ENCODE measurements at places on chromosomes 1 and 21.

- no peak for DNase-seq
These were observed 5.7 kb upstream of the SLC1A7 start for GRCh38 chr1:53148123-53148522.

DNA sequence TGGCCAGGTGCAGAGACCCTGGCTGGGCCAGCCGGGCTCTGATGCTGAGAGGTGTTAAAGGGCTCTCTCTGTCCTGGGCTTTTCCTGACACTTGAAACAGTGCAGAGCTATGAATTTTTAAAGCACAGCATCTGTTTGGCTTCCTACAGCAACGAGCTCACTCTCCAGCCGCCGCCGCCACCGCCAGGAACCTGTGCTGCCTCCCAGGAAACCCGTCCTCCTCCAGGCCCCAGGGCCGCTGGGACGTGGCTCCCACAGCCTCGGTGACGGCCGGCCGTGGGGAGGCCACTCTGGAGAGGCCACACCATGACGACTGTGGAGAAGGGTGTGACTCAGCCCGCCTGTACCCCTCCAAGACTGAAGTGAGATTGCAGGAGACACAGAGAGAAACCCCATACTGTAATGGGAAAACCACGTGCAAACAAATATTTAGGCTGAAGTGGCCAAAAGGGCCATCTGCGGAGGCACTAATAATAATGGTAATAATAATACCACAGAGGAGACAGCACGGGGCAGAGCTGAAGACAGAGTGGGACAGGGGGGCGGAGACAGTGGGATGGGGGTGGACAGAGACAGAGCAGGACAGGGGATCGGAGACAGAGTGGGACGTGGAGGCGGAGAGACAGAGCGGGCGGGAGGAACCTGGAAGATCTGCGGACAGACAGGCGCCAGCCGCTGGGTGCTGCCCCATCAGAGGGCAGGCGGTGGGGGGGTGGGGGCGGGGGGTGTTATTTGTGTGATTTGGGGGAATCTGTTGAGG lies 139.2 kb downstream of the CASZ1 start:
- DNase-seq = no peak

DNA sequence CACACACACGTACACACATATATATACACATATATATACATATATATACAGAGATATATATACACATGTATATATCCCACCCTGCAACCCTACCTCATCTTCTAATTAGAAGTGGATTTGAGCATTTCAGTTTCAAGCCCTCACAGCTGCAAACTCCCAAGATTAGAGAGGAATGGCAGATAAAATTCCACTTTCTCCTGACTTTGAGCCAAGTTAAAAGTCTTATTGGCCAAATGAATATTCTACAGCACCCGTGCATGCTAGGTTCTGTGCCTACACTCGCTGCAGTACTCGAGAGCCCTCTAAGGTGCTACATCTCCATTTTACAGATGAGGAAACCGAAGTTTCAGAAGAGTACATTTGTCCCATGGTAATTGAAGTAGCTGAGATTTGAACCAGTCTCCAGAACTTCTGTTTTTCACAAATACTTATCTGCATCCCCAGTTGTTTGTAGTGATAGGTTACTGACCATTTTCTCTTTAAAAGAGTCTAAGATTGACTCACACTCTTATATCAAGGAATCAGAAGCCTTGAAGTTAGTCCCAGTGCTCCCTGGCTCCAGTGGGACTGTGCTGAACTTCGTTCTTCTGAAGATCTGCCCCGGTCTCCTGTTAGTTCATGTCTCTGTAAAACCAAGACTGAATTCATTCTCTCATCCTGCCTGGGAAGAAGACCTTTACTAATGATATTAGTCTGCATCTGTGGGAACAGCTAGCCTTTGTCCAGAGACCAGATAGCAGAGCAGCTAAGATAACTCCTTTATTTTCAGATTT lies 292.1 kb downstream of the TM2D1 start:
- DNase-seq = no peak

- no peak for DNase-seq
These were observed 20.9 kb downstream of the ZBTB40 start for GRCh38 chr1:22472596-22472995.

DNA sequence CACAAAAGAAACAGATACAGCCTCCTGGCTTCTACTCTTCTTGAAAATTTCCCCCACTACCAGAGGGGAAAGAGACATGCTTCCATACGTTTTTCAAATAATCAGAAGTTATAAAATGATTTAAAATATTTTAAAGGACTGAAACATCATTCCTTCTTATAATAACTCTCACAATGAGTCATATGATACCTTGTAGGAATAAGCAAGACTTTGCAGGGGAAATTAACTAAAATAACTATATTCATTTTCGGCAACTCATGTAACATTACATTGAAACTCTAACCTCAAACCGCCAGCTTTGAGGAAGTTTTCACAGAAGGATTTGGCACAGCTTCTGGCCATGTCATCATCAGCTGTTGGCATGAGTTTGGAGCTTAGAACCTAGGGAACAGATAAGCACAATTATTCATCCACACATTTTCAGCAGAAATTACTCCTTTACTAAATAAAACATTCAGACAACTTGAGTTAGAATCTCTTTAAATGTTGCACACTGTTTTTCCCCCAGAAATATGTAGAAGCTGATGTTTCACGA lies 85.9 kb downstream of the USP24 start:
- DNase-seq = no peak
